ENCODE measurements at places on chromosomes 1 and 21.
A peak's percentile ranks its signal among the peaks of the same experiment; 100 is the strongest.

GRCh38 chr1:151158326-151158725 is 1.9 kb downstream of the TNFAIP8L2 start:
- DNase-seq, result no peak

DNA sequence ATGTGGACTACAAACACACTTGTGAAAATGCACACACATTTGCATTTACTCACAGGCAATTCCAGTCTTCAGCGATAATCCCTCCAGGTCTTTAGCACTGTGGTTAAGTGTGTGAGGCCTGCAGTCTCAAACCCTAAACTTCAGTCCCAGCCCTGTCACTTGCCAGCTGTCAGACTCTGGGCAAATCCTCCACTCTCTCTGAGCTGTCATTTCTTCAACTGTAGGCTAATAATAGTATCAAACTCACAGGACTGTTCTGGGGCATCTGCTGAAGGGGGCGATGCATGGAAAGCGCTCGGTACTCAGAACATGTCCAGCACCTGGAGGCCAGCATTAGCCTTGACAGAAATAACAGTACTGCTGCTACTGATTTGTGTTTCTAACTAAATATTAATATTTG is 48.2 kb downstream of the NEK2 start:
- DNase-seq, result no peak

DNA sequence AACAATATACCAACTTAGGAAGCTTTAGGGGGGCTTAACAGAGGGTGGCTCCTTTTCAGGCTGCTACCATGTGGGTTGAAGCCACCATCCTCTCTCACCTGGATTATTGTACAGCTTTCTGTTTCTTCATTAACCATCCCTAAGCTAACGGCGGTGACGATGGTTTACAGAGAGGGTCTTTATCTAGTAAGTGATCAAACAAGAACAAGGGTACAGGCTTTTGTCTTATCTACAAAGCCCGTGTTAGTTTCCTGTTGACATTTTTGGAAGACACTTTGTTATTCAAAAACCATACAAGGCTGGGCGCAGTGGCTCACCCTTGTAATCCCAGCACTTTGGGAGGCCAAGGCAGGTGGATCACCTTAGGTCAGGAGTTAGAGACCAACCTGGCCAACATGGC is 20.4 kb downstream of the SLC25A33 start:
- no peak for DNase-seq

- DNase-seq, result no peak
These were observed 406.9 kb upstream of the B3GALT2 start for GRCh38 chr1:193593147-193593885.

- DNase-seq, result no peak
These were observed 545.3 kb upstream of the NCAM2 start for GRCh38 chr21:20452935-20453334.

DNA sequence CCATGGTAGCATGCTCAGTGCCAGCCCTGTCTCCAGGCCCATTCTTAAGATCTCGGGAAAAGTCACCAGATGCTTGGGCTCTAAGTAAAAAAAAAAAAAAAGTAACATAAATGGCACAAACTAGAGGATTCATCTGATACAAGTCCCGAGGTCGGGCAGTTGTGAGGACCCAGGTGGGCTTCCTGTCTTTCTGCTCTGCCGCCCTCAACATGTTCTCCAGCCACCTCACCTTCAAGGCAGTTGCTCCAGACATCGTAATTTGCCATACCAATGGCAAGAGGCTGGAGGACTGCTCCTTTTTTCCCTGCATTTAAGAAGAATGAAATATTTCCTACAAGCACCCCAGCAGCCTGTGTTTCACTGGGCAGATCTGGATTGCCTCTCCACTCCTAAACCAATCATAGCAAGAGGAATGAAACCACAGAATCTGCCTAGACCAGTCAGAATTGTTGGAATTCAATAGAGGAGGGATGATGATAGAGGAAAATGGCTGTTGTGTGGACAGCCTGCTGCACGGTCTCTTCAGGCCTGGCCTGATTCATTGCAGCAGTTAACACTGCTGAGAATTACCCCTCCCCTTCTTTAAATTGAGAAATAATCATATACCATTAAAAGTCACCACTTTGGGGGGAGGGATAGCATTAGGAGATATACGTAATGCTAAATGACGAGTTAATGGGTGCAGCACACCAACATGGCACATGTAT is 5.4 kb downstream of the HMGN2 start:
- DNase-seq, result no peak

DNA sequence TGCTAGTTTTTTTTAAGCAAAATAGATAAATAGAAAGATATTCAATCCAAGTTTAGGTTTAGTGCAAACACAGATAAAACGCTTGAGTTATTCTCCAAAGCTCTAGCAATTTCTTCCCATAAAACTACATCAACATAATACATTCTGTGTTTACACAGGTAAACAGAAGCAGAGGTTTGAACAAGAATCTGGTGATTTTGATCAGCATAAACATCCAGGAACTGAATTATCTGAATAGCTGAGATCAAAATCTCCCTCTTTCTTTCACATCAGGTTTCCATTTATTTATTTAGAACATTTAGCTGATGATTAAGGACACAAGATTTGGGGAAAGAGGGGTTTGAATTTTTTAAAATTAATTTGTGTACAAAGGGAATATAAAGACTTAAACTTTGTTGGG is 1564.6 kb downstream of the MRPL39 start:
- no peak for DNase-seq

DNA sequence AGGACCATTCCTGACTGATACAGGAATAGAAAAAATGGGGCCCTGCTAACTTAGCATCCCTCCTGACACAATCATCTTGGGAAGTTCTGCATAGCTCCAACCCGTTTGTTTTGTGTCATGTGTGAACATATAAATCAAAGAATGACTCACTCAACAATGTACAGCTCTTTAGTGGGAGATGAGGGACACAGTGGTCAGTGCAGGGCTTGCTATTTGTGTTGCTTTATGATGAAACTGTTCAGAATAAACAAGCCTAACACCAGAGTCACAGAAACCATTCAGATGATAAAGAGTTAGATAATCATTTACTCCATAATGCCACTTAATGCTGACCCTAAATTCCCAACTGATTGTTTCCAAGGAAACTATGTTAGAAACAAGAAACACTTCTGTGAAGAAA is 154.2 kb upstream of the ZNHIT6 start:
- peak; percentile 92 for DNase-seq

DNA sequence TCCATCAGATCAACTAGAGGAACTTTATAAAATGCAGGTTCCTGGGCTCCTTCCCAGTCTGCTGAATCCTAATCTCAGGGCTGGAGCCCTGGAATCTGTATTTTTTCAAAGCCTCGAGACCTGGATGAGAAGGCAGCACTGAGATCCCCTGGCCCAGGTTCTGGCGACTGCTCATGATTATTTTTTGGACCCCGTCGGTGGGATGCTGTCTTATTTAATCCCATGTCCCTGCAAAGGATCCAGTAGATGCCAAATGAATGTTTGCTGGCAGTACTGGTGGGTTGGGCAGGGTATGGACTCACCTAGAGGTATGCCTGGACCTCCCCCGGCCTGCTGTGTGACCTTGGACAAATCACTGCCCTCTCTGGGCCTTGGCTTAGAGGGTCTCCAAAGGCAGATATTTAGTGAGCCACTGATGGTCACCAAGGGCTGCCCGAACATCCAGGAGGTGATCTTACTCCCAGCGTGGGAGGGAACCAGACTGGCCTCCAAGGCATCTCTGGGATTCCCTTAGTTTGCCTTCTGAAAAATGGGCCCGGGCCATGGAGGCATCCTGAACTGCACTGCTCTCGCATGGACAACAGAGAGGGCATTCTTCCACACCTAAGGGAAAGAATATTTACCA is 91.6 kb upstream of the RUNX3 start:
- no peak for DNase-seq

DNA sequence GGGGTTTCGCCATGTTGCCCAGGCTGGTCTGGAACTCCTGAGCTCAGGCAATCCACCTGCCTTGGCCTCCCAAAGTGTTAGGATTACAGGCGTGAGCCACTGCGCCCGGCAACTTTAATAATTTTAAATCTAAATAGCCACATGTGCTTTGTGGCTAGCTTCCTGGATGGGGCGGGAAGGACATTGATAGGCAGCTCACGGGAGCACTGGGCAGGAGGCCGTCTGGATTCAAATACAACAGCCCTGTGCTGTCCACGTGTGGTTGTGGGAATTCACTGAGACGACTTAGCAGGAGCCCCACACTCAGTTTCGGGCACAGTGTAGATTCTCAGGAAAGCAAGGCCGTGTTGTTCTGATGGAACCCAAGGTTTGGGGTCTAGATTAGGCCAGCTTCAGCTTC is 177.1 kb downstream of the ETS2 start:
- DNase-seq, result no peak

- no peak for DNase-seq
These were observed 19.2 kb upstream of the COL24A1 start for GRCh38 chr1:86175756-86176155.

DNA sequence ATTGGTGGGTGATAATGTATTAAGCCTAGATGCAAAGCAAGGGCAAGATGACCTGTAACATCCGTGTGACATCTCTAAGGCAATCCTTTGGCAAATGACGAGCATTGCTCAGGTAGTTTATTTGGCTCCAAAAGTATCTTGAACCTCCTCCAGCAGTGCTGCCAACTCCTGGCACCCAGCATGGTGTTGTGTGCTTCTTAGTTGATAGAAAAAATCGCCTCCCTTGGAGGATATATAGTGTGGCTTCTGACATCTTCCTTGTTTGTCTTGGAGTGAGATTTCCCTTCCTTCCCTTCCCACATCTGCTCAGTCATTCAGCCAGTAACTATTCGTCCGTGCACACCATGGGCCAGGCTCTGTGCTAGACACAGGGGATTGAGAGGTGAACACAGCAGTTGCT is 121.8 kb downstream of the TOMM20 start:
- no peak for DNase-seq

DNA sequence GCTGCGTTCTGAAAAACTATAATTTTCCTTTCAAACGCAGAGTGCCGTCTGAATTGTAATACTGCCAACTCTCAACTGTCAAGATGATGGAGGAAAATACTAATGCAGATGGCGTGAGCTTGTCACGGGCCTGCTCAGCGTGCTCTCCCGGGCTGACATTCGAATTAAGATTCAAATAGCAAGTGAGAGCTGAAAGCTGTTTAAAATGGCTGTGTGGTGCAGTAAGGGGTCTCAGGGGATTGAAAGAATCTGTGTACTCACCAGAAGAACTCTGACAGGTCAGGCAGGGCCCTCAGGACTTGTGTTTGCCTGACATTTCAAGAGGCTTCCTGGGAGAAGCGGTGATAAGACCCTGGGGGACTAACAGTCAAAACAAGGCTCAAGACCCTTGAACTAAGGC is 33.1 kb downstream of the ZMYND12 start:
- no peak for DNase-seq

GRCh38 chr1:14508613-14509012 is 89.9 kb upstream of the KAZN start:
- DNase-seq, result no peak

- peak; percentile 47 for DNase-seq
These were observed 917 bp downstream of the STX12 start for GRCh38 chr1:27773826-27774445.

GRCh38 chr1:115980998-115981993 is 5.0 kb downstream of the SLC22A15 start:
- DNase-seq, result peak; percentile 33

- DNase-seq, result no peak
These were observed 3.0 kb downstream of the HSD3B1 start for GRCh38 chr1:119510046-119510445.

- DNase-seq, result peak; percentile 22
These were observed 37.3 kb downstream of the MAST2 start for GRCh38 chr1:45840704-45841103.

GRCh38 chr1:152941037-152941711 is 5.8 kb upstream of the SPRR5 start:
- DNase-seq, result no peak

- peak; percentile 55 for DNase-seq
These were observed 3.9 kb upstream of the P3R3URF start for GRCh38 chr1:46180082-46180616.

GRCh38 chr1:87044424-87044823 is 130.0 kb downstream of the HS2ST1 start:
- DNase-seq, result no peak

DNA sequence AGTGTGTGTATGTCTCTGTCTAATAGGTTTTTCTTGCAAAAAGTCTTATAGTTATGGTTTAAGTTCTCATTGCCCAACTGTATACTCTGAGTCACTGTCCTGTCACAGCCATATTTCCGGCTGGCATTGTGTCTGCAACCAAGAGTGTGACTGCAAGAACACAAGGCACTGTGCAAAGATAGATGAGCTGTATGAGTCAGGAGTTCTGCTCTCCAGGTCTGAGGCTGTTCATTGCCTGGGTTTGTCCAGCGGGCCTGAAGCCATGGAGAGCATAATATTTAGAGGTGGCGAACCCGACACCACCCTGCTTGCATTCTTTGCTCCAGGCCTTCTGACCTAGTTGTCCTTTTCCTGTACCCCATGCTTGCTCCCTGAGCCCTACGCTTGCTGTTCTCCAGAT is 50.9 kb upstream of the CNIH3 start:
- peak; percentile 90 for DNase-seq

- no peak for DNase-seq
These were observed 154.9 kb downstream of the ZNF648 start for GRCh38 chr1:181906631-181907030.

DNA sequence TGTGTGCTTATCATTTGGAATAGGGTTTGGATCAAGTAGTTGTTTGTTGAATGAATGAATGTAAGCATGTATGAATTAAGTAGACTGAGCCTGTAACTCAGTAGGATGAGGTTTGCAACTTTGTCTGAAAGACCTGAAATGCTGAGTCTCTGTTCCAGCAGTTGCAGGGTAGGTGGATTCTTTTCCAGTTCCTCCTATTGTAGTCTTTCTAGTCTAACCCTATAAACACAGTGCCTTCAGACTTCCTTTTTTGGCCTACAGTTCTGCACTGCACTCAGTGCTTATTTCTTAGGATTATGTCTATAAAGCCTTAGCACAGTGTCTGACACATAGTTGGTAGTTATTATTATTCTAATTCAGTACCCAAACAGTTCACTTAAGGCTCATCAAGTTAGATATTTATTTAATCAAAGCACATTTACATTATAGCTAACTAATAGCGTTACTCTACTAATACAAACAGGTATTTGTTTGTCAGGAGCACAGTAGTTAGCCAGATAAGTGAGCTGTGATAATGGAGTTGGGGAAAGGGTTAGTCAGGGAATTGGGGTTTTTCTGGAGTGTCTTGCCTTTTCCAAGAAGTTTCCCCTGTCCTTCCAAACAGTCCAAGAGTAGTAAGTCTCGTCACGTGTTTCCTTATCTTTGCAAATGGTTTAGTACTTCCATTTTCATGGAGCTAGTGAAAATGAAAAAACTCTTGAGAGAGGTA is 45.0 kb downstream of the ABCD3 start:
- no peak for DNase-seq

DNA sequence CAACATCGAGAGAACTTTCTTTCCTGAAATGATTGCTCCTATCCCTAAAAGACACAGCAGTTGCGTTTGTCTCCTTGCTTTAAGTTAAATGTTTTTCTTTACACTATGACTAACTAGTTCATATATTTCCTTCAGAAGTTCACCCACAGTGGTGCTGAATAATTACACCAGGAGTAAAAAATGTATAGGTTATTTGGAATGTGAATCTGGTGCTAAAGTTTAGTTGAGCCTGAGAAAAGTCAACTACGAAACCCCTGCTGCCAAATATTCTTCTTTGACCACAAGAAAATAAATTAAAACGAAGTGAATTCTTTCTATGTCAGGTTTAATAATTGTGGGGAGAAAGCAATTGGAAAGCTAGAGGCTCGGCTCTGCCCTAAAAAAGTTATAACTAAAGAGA is 52.8 kb downstream of the C4BPA start:
- DNase-seq, result no peak

Measured in renal cortical epithelial cell (primary cell).